ENCODE measurements at places on chromosomes 1 and 21.

- DNase-seq, result no peak
These were observed 9.2 kb upstream of the OR1C1 start for GRCh38 chr1:247769603-247770002.

- DNase-seq, result no peak
These were observed 42.3 kb downstream of the UBE4B start for GRCh38 chr1:10074852-10075730.

GRCh38 chr1:231933711-231934626 is 307.4 kb downstream of the DISC1 start:
- no peak for DNase-seq

DNA sequence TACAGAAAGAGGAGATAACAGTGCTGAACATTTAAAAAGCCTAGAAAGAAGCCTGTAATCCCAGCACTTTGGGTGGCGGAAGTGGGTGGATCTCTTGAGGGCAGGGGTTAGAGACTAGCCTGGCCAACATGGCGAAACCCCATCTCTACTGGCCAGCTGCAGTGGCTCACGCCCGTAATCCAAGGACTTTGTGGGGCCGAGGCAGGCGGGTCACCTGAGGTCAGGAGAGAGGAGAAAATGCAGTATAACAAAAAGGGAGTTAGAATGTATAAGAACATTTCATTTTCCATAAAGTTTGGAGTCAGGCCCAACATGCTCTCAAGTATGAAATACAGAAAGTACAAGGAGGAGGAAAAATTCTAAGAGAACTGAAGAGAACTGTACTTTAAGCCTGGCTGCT is 134.5 kb downstream of the SMYD3 start:
- DNase-seq, result no peak

GRCh38 chr1:204465546-204466415 is 28.8 kb downstream of the PIK3C2B start:
- DNase-seq, result no peak

DNA sequence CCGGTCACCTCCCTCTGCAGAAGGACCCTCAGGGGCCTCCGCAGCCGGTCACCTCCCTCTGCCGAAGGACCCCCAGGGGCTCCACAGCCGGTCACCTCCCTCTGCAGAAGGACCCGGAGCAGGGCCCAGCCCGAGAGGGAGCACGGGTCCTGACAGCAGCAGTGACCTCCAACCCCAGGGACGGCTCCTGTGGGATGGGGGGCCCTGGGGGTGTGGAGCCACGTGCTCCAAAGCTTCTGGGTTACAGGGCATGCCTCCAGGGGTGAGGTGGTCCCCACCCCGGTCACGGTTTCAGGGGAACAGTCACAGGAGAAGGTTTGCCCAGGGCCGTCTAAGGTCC is 40.3 kb downstream of the SLC19A1 start:
- DNase-seq, result no peak

DNA sequence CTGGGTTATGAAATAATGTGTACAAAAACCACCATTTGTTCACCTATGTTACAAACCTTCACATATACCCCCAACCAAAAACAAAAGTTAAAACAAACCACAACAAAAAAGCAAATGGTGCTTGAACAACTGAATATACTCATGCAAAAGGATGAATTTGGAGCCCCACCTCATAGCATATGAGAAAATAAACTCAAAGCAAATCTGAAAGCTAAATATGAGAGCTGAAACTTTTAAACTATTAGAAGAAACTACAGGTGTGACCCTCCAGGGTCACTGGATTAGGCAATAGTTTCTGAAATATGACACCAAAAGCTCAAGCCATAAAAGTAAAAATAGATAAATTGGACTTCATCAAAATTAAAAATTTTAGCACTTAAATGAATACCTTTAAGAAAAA is 215.5 kb upstream of the CHRM3 start:
- DNase-seq, result no peak

GRCh38 chr1:169511316-169512005 is 25.7 kb upstream of the SLC19A2 start:
- DNase-seq, result peak; percentile 73

DNA sequence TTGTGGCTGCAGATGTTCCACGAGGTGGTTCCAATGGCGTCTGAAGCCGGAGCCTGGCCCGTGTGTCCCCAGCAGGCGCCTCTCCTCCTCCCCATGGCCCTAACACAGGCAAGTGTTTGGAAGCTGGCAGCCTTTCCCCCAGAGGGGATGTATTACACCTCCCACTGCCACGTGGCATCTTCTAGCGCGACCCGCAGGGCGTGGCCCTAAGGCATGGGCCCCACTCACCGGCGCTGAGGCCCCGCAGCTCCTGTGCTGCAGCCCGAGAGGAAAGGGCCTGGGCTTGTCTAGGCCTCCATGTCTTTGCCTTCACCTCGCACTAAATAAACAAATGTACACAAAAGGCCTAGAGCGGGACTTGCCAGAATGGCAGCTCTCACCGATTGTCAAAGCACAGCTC is 37.9 kb downstream of the SLC66A1 start:
- DNase-seq, result no peak

GRCh38 chr1:112239683-112240330 is 156.2 kb upstream of the CTTNBP2NL start:
- DNase-seq, result no peak

GRCh38 chr1:116664366-116664977 is 3.1 kb downstream of the IGSF3 start:
- DNase-seq, result no peak

- no peak for DNase-seq
These were observed 19.8 kb downstream of the DTL start for GRCh38 chr1:212055333-212055732.

- DNase-seq, result no peak
These were observed 6.6 kb downstream of the KRTAP10-8 start for GRCh38 chr21:44618504-44618903.

GRCh38 chr1:53559854-53560580 is 100.8 kb downstream of the DMRTB1 start:
- DNase-seq, result no peak

GRCh38 chr1:192905049-192905448 is 96.2 kb downstream of the RGS2 start:
- DNase-seq, result peak; percentile 1

DNA sequence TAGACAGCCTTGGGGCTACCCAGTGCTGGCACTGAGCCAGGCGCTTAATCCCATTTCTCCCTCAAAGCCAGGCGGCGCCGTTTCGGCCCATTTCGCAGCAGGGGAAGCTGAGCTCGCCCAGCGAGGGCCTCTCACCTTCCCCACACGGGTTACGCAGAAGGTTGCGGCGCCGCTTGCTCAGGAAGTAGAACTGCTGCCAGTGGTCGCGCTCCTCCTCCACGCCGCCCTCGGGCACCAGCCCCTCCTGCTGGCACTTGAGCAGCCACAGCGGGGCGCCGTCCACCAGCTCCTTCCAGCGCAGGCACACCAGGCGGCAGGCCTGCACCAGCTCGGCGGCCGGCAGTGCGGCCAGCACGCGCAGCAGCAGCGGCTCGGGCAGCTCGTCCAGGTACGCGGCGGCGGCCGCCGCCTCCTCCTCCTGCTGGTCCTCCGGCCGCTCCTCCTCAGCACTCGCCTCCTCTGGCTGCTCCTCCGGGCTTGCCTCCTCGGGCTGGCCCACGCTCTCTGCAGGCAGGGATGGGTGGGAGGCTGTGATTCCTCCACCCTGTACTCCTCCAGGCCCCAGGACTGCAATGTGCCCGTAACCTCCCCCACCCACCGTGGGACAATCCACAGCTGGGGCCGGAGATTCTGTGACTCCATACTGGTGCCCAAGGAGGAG is 3.8 kb downstream of the FBXO2 start:
- DNase-seq, result peak; percentile 55

All from fibroblast of skin of right biceps (primary cell).